ENCODE measurements at places on chromosomes 11 and 22. TPM values are rescaled to one million over a fixed set of nuclear protein-coding genes. Genes with fewer than 3 reads are reported as not detected.

Gene IRF7
- 3.9 TPM for total RNA-seq

Gene SHISAL1
- 43.8 TPM for total RNA-seq

Gene BAD
- total RNA-seq, result 53.3 TPM

Gene LIF
- not detected for total RNA-seq

Gene ABCC8
- total RNA-seq, result 15.7 TPM

Gene GLB1L2
- 3.2 TPM for total RNA-seq

Gene AMOTL1
- 39.0 TPM for total RNA-seq

Gene MAPK11
- total RNA-seq, result 13.4 TPM

Data from diencephalon (tissue), 1 donor.